GM12864 (cell line): ENCODE measurements at places on chromosomes 16 and 17.

GRCh38 chr16:78127130-78127529, 27.7 kb downstream of the WWOX start:
- DNase-seq, result no peak

DNA sequence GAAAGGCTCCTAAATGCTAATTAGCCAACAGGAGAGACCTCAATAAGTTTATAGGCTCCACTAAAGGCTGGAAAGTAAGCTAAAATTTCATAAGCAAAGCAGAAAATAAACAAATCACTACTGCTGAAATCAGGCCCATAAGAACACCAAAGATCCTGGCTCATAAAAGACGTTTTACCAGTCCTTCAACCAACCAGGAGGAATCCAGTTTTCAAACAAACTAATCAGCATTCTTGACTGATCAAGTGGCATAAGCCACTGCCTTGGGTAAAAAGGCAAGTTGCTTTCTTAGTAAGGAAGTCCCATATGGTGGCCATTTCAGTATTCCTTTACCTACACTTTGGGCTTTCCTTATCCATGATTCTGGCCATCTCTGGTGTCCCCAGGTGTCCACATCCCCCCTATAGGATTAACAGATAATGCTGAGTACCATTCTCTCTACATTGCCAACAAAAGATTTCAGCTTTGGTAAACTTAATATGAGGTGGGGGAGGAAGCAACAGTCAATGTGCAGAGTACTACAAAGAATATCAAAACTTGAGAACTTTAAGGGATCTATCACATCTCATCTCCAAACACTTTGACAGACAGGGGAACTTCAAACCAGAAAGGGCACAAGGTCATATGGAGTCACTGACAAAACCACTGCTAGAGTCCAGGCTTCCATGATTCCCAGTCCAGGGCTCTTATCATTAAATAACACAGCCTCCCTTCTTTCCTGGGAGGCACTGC, 1.3 kb downstream of the TOM1L2 start:
- no peak for DNase-seq

GRCh38 chr16:67884-68789, 4.3 kb downstream of the RHBDF1 start:
- no peak for DNase-seq

DNA sequence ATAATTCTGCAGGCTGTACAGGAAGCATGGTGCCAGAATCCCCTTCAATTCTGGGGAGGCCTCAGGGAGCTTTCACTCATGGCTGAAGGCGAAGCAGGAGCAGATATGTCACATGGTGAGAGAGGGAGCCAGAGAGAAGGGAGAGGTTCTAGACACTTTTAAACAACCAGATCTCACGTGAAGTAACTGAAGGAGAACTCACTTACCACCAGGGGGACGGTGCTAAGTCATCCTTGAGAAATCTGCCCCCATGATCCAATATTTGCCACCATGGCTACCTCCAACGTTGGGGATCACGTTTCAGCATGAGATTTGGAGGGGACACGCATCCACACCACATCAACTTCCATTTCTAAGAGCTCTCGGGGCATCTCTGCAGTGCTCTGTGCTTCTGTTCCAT, 37.4 kb upstream of the GNA13 start:
- no peak for DNase-seq

DNA sequence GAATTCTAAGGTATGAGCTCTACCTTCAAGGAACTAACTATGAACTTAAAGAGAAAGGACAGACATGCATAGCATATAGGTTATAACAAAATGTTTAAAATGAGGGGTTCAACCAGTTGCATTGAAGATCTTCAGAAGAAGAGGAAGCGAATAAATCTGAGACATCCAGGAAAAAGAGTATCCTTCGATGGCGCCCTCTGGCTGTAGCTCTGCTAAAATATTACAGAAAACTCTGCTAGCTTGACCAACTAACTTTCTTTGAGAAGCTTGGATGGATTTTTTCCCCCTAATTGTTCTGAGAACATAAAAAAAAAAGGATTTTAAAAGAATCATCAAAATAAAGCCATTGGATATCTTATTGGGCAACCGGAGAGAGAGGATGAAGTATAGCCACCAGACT, 659.9 kb upstream of the SOX9 start:
- DNase-seq, result no peak

DNA sequence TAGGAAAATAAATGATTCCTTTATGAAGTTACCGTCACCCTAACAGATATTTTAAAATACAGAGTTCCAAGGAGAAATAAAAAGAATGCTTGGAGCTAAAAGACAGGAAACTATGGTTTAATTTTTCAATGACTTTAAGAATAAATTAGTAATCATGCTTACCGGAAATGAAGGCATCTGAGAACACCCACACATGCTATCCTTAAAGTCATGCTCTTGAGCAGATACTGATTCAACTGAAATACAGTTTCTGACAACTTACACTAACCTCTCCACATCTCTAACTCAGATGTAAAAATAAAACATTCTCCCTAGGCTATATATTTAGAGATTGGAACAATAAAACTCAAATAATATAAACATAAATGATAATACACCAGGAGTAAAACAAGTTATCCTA, 7.8 kb downstream of the PSMD12 start:
- no peak for DNase-seq

DNA sequence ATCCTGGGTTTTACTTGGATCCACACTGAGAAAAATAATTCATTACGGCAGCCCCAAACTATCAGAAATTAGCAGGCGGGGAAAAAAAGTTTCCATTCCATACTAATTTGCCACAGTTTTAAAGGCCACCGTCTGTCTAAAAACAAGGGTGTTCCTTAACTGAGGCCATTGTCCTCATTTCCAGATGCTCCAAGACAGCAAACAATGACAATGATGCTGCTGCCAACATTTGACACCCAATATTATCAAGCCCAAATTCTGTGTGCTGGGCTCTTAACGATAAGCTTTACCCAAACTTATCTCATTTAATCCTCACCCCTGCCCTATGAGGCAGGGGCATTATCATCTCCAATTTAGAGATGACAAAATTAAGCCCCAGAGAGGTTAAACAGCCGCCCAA, 26.3 kb downstream of the CUEDC1 start:
- DNase-seq, result no peak

DNA sequence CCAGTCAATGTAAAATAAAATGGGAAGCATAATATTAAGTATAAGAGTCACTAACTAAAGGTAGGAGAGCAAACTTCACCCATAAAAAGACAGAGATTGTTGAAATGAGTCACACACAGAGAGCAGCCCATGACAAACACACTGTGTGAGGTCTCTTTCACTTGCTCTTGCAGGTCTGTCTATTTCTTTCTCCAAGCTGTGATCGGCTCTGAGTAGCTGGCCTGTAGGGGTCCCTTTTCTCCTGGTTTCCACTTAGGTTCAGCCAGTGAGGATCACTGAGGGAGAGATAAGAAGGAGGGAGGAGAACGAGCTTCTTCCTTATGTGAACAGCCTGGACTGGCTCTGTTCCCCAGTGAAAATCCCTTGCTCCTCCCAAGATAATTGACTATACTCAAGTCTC, 133.7 kb upstream of the HS3ST3A1 start:
- no peak for DNase-seq

GRCh38 chr17:4035081-4035680, 70.9 kb upstream of the ATP2A3 start:
- no peak for DNase-seq
